ENCODE measurements at places on chromosomes 5 and 9. TPM values are rescaled to one million over a fixed set of nuclear protein-coding genes. Genes with fewer than 3 reads are reported as not detected.

Gene REEP2
- 0.03 TPM for total RNA-seq

Gene CD274
- total RNA-seq = 3.3 TPM

Gene SLC22A4
- total RNA-seq = 0.26 TPM

Gene MEIKIN
- not detected for total RNA-seq

Gene IFNA2
- total RNA-seq = not detected

Gene KIF12
- total RNA-seq = 36.4 TPM
